HT-29 (cell line): ENCODE measurements at places on chromosomes 3 and 15.

- no peak for DNase-seq
Observed at GRCh38 chr3:13590841-13591520, 42.1 kb downstream of the FBLN2 start.

DNA sequence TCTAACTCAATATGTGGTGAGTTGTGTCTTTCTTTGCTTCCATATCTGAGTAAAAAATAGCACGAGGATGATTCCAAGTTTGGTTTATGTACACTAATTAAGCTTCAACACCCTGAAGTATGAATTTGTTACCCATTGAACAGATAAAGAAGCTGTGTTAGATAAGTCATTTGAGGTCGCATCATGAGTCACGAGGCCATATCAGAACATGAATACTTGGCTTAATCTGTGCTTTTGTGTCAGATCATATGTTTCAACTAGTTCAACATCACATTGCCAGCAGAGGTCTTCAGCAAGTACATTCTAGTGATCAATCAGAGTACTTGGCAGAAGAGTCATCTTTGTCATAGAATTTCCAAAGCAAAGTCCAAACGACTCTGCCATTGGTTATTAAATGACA is 26.3 kb upstream of the MITF start:
- DNase-seq: no peak

DNA sequence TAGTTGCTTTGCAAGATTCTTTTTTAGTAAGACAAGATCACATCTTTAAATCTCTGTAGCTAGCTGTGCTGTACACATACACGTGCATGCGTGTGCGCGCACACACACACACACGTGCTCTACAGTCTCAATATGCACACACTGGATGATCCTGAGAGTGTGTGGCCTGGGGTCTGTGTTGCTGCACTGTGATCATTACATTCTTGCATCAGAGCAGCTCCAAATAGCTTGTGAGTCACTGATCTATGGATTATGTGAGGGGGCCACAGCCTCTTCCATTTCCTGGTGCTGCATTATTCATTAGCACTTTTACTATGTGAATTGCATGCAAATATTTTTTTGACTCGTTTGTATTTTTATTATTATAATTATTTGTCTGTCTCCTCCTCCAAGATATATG is 34.6 kb downstream of the MCTP2 start:
- DNase-seq: no peak

DNA sequence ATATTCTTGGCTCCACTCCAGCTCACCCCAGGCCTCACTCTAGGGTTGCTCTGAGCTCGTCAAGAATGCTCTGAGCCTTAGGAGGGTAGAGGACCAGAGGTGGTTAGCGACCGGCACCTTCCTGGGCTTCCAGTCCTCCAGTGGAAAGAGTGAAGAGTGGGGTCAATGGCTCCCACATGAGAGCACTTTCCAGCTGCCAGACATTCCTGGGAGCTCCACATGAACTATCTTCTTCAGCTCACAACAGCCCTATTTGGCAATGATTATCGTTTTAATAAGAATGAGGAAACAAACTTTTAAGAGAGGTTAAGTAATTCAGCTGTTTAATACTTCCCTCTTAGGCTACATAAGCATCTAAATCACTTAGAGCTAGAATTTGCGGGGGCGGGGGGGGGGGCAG is 139.3 kb downstream of the STT3B start:
- no peak for DNase-seq

- no peak for DNase-seq
Observed at GRCh38 chr15:23385886-23386430, 31.4 kb downstream of the GOLGA8S start.

DNA sequence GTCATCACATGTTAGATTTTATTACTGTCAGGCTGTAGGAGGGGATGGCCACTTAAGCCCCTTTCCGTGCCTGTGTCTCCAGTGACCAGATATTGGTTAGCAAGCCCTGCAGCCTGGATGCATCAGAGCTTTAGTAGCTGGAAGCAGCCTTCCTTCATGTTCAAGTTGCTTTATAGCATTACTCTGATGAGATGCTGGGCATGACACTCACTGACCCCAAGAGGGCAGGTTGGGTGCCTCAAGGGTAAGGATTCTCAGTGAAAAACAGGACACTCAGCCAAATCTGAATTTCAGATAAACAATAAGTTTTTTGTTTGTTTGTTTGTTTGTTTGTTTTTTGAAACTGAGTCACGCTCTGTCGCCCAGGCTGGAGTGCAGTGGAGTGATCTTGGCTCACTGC is 68.5 kb upstream of the PTX3 start:
- DNase-seq: no peak

- DNase-seq: no peak
Observed at GRCh38 chr3:50210510-50211367, 5.7 kb downstream of the SLC38A3 start.

GRCh38 chr3:88408935-88409334 is 259.2 kb downstream of the C3orf38 start:
- DNase-seq: no peak

GRCh38 chr3:25783661-25784512 is 644 bp upstream of the NGLY1 start:
- peak; percentile 38 for DNase-seq

GRCh38 chr15:96160269-96160668 is 170.2 kb upstream of the NR2F2 start:
- DNase-seq: no peak

DNA sequence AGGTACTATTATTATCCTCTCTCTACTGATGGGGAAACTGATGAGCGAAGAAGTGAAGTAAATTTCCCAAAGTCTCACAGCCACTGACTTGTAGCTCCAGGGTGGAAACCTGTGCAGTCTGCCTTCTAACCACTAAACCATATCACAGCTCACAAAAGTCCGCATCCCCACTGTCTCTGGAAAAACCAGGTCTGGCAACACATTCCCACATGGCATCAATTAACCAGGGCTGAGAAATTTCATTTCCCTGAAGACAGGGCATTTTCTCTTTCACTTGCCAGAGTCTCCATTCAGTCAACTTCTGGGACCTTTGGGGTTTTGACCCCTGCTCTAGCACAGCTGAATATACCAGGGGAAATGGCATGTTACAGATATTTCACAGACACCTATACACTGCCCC is 26.5 kb downstream of the FBXO40 start:
- DNase-seq: no peak

DNA sequence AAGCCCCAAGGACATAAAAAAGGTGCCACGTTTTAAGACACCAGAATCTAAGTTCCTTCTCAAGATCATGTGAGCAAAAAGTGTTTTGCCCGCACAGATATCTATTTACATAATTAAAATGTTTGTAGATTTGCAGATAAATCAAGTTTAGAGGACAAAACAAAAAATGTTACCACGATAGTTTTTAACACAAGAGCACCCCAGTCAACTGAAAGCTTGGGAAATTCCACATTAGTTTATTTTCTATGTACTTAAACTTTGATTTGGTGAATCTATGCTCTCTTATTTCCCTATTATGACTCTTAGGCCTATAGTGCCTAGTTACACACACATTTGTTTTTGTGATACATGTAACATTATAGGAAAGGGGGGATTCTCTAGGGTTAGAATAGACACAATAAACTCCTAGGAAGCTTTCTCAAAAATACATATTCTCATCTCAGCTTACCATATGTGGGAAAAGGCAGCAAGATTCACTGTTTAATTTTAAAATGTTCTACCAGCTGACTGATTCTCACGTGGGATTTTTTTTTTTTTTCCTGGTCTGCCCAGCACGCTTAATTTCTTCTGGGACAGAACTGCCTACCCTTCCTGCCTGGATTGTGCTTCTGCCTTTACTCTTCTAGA is 8.4 kb upstream of the LEKR1 start:
- peak; percentile 76 for DNase-seq

- DNase-seq: no peak
Observed at GRCh38 chr15:90243943-90244639, 5.3 kb upstream of the TTLL13 start.

DNA sequence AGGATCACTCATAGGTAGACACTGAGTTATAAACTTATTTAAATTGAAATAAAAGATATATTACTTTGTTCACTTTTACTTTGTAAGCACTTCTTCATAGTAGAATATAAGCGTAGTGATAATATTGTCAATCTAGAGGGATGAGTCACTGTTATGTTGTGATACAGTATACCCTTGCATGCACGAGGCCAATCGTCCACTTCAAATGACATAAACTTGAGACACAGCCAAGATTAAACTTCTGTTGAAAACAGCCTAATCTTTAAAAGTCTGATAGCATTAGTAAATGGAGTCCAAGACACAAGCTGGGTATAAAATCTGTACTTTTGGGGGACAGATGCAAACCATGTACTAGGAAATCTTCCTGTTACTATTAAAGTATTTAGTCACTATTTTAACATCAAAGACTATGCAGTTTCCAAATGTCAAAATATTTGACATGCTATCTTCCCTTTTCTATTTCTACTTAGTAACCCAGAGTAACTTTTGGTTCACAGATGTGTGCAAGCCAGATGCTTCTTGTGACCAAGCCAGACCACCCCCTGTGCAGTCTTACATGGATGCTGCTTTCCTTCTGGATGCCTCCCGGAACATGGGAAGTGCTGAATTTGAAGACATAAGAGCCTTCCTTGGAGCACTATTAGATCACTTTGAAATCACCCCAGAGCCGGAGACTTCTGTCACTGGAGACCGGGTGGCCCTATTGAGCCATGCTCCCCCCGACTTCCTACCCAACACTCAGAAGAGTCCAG is 85.3 kb downstream of the PIK3R4 start:
- DNase-seq: no peak

DNA sequence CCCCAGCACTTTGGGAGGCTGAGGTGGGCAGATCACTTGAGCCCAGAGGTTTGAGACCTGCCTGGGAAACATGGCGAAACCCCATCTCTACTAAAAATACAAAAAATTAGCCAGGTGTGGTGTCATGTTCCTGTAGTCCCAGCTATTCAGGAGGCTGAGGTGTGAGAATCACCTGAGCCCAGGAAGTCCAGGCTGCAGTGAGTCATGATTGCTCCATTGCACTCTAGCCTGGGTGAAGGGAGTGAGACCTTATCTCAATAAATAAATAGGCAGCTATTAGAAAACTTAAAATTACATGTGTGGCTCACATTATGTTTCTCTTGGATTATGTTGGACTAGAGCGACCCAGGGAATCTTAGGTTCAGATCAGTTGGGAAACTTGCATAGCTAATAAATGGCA is 69.7 kb downstream of the RPLP1 start:
- peak; percentile 26 for DNase-seq

DNA sequence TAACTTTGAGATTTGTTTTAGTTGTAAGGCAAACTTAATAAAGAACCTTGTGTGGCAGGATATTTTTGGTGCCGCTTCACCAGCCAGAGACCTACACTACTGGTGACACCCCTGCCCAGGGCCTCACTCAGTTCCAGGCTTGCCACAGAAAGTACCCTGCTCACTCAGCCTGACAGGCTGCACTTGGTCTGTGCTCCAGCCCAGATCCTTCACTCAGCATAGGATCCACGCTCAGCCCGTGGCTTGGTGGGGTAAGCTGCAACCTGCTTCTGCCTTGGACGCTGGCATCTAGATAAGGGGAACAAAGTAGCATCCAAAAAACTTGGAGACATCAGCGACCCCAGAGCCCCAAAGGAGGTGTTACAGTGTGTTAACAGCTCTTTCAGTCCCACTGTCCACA is 825.5 kb downstream of the EPHA3 start:
- no peak for DNase-seq

DNA sequence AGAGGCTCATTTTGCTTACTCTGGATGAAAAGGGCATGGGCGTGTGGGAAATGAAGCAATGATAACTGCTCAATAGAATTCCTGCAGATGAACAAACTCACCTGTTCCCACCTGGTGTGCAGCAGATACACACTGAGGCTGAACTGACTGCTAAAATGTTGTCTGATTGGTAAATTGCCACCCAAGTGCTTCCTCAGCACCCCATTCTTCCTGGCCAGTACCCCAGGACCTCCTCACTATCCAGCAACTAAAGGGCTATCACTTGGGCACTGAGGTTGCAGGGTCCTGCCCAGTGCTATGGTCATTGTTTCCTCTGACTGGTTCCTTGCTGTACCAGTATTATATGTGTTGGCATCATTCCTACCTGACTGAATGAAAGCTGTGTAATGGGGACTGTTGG is 38.0 kb upstream of the DGKG start:
- no peak for DNase-seq

DNA sequence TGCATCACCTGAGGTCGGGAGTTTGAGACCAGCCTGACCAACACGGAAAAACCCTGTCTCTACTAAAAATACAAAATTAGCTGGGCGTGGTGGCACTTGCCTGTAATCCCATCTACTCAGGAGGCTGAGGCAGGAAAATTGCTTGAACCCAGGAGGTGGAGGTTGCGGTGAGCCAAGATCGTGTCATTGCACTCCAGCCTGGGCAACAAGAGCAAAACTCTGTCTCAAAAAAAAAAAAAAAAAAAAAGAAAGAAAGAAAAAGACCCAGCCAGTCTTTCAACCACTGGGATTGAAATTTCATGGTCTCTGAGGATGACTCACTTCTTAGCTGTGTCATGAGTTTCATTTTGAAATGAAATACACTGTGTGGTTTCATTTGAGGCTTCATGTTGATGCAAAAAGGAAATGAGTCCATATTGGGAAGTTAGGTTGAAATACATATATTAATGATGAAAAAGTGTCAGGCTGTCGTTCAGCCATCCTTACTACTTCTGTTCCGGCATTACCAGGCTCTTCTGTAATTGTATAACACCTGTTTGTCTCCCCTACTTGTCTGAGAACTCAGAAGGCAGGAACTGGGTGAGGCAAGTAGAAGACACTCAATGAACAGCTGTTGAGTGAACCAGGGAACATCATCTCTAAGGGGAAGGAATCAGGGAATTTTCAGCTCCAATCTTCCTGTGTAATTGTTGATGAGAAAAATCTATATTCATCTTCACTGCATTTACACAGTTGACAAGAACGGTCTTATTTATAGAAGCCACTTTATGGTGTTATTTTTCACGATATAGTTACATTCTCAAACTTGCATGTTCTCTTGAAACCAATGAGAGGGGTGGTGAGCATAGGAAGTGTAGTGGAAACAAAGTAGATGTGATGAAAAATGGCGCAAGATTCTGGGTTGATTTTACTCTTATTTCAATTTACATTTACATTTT is 87.4 kb downstream of the NFKBIZ start:
- no peak for DNase-seq

- DNase-seq: no peak
Observed at GRCh38 chr3:83321891-83322290, 1560.4 kb upstream of the GBE1 start.

GRCh38 chr3:17557749-17558463 is 184.5 kb downstream of the TBC1D5 start:
- DNase-seq: no peak

DNA sequence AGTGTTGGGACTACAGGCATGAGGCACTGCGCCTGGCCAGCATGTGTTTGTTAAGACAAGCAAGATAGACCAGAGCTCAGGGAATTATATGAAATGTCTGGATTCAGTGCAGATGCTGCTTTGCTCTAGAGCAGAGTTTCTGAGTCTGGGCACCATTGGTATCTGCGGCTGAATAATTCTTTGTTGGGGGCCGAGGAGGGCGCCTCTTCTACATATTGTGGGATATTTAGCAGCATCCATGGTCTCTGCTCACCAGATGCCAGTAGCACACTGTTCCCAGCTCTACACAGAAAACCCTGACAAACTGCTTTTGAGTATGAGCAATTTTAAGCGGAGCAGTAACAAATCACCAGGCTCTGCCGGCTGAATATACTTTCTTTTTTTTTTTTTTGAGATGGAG is 3.6 kb upstream of the LDHAL6B start:
- no peak for DNase-seq

- DNase-seq: no peak
Observed at GRCh38 chr3:8359133-8359532, 142.5 kb upstream of the LMCD1 start.

- no peak for DNase-seq
Observed at GRCh38 chr3:63613561-63613960, 38.9 kb upstream of the SNTN start.

GRCh38 chr3:177574222-177574856 is 377.1 kb upstream of the TBL1XR1 start:
- peak; percentile 93 for DNase-seq

- no peak for DNase-seq
Observed at GRCh38 chr3:52498137-52499054, 3.3 kb downstream of the STAB1 start.
